A172 (cell line): ENCODE measurements at places on chromosomes 1 and 21. TPM values are rescaled to one million over a fixed set of nuclear protein-coding genes. Genes with fewer than 3 reads are reported as not detected.

The TMEM234 gene
- total RNA-seq, result 3.6 and 5.5 TPM in 2 replicates

The CAPZB gene
- total RNA-seq, result 40.0 and 68.8 TPM in 2 replicates

The PTPRC gene
- total RNA-seq, result 2.8 and 3.1 TPM in 2 replicates

The CRYAA gene
- not detected in 2 replicates for total RNA-seq

The HAO2 gene
- not detected in 2 replicates for total RNA-seq

The RIPPLY3 gene
- 0.43 TPM in 1 of 2 replicates, not detected in the other for total RNA-seq

The TRAF3IP3 gene
- not detected in 2 replicates for total RNA-seq

The EPHX1 gene
- total RNA-seq, result 32.3 and 34.2 TPM in 2 replicates

The DPYD gene
- total RNA-seq, result 25.0 and 30.7 TPM in 2 replicates

The CD1B gene
- not detected in 2 replicates for total RNA-seq

The PAQR6 gene
- 2.0 and 3.1 TPM in 2 replicates for total RNA-seq

The MPZ gene
- total RNA-seq, result 0.21 and 4.8 TPM in 2 replicates

The SPATA46 gene
- total RNA-seq, result not detected in 2 replicates

The CD247 gene
- total RNA-seq, result 0.26 TPM in 1 of 2 replicates, not detected in the other

The PLA2G5 gene
- total RNA-seq, result not detected in 2 replicates

The KISS1 gene
- total RNA-seq, result 1.4 and 6.2 TPM in 2 replicates

The SGIP1 gene
- 0.34 TPM in 1 of 2 replicates, not detected in the other for total RNA-seq

The ALX3 gene
- not detected in 2 replicates for total RNA-seq

The GBP7 gene
- not detected in 2 replicates for total RNA-seq

The CACNA1S gene
- not detected in 2 replicates for total RNA-seq

The LCE4A gene
- total RNA-seq, result not detected in 2 replicates

The OR2G6 gene
- total RNA-seq, result not detected in 2 replicates

The CSMD2 gene
- 1.5 and 2.6 TPM in 2 replicates for total RNA-seq

The DCAF6 gene
- 79.9 and 84.1 TPM in 2 replicates for total RNA-seq

The HTR6 gene
- total RNA-seq, result not detected in 2 replicates

The KCND3 gene
- 0.07 and 0.17 TPM in 2 replicates for total RNA-seq

The LCE1D gene
- total RNA-seq, result not detected in 2 replicates

The LAX1 gene
- total RNA-seq, result not detected in 2 replicates

The ESPN gene
- 4.0 TPM in 1 of 2 replicates, not detected in the other for total RNA-seq

The TP73 gene
- 1.7 and 4.7 TPM in 2 replicates for total RNA-seq

The RAB13 gene
- total RNA-seq, result 36.6 and 41.3 TPM in 2 replicates

The S100A1 gene
- 0.46 and 2.8 TPM in 2 replicates for total RNA-seq

The BTBD19 gene
- 4.8 and 9.4 TPM in 2 replicates for total RNA-seq

The CFAP107 gene
- not detected in 2 replicates for total RNA-seq

The LINGO4 gene
- not detected in 2 replicates for total RNA-seq

The GCSAML gene
- 0.10 TPM in 1 of 2 replicates, not detected in the other for total RNA-seq

The MROH7 gene
- not detected in 2 replicates for total RNA-seq

The TGFBR3 gene
- 1.8 and 9.5 TPM in 2 replicates for total RNA-seq

The HSD3B1 gene
- not detected in 2 replicates for total RNA-seq

The LMX1A gene
- not detected in 2 replicates for total RNA-seq

The NID1 gene
- 52.1 and 57.5 TPM in 2 replicates for total RNA-seq

The NDUFS5 gene
- 692 and 1,210 TPM in 2 replicates for total RNA-seq

The ZBTB8B gene
- 0.02 and 0.07 TPM in 2 replicates for total RNA-seq

The SPOCD1 gene
- total RNA-seq, result 5.7 and 6.9 TPM in 2 replicates

The LEMD1 gene
- 0.36 and 0.60 TPM in 2 replicates for total RNA-seq

The UTS2 gene
- total RNA-seq, result not detected in 2 replicates

The KLHDC7A gene
- 0.91 and 2.0 TPM in 2 replicates for total RNA-seq

The NBPF26 gene
- total RNA-seq, result 9.6 and 14.6 TPM in 2 replicates

The PRAMEF27 gene
- not detected in 2 replicates for total RNA-seq

The PATJ gene
- total RNA-seq, result 10.3 and 11.8 TPM in 2 replicates
